Omental fat pad (tissue), 4 donors: ENCODE measurements at places on chromosomes 1 and 21.

GRCh38 chr1:39668111-39668510 lies 3.8 kb downstream of the NT5C1A start:
- DNase-seq, result no peak

DNA sequence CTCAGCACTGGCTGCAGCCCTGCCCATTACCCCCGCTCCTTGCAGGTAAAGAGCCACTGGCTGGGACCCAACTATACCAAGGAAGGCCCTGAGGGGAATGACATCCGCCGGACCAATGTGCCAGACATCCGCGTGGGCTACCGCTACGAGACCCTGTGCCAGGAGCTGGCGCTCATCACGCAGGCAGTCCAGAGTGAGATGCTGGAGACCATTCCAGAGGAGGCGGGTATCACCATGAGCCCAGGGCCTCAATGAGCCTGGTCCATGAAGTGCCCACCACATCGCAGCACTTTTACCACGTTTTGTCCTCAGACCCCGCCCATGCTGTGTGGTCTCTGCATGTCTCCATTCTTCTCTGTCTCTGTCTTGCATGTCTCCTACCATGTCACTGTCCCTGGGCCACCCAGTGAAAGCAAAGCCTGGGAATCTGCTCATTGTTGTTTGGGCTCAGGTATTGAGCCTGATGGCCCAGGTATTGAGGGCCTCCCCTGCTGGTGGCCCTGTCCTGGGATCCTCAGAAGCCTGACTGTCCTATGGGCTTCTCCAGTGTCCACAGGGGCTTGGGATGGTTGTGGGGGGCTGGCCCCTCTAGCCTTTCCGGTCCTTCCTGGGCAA lies 11.4 kb downstream of the AMPD2 start:
- DNase-seq, result no peak

GRCh38 chr1:61444288-61444687 lies 280.7 kb downstream of the TM2D1 start:
- no peak for DNase-seq

- DNase-seq, result no peak
Measured at GRCh38 chr1:118154220-118154619, 30.8 kb downstream of the SPAG17 start.

GRCh38 chr21:15614766-15615165 lies 115.0 kb upstream of the USP25 start:
- no peak for DNase-seq

- DNase-seq, result no peak
Measured at GRCh38 chr1:26028490-26028980, 7.0 kb downstream of the EXTL1 start.

DNA sequence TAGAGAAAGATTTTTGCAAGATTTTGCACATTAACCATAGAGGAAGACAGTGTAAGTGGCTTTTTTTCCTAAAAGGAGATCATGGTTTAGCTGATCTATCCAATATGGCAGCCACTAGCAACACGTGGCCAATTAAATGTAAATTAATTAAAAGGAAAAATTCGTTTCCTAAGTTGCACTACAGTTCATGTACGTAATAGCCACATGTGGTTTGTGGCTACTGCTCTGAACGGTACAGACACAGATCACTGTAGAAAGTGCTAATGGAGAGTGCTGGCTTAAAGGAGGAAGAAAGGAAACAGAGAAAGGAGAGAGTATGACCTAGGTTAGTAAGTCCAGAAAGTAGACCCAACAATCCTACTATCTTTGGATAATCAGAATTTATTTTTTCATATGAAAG lies 170.8 kb downstream of the SIPA1L2 start:
- no peak for DNase-seq

DNA sequence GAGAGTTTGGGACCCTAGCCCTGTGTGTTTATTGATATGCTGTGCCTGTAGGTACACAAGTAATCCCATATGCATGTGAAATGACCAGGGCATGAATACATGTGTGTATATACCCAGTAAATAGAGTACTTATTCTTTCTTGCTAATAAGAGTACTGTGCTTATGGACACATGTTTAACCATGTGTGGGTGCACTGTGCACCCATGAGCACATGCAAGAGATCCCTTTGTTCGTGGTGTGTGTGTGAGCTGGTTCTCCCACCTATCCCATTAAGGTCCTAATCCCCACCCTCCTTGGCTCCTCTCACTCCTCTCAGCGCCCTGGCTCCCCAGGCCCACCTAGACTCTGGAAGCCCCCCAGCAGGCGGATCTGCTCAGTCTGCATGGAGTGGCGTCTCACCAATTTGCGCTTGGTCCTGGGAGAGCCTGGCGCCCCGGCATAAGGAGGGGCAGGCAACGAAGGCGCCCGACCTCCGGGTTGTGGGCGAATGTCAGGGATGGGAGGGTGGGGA lies 2.2 kb upstream of the LIX1L start:
- no peak for DNase-seq

GRCh38 chr1:117275055-117275454 lies 64.3 kb upstream of the VTCN1 start:
- DNase-seq, result no peak

DNA sequence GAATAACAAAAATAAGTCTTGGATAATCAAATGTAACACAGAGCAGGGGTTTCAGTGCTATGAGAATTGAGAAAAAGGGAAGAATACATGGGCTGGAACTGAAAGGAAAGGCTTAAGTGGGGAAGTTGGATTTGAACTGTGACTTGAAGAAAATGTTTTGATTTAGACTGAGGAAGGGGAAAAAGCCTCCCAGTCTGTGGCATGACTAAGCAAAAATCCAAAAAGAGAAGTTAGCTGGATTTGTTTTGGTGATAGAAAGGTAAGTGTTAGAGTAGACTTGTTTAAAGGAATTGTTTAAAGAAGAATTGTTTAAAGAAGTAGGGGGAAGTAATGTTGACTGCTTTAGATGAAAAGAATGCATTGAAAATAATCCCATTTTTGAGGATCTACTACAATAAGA lies 46.0 kb downstream of the KCNK2 start:
- DNase-seq, result no peak

- DNase-seq, result no peak
Measured at GRCh38 chr1:20308569-20308968, 17.9 kb downstream of the VWA5B1 start.

DNA sequence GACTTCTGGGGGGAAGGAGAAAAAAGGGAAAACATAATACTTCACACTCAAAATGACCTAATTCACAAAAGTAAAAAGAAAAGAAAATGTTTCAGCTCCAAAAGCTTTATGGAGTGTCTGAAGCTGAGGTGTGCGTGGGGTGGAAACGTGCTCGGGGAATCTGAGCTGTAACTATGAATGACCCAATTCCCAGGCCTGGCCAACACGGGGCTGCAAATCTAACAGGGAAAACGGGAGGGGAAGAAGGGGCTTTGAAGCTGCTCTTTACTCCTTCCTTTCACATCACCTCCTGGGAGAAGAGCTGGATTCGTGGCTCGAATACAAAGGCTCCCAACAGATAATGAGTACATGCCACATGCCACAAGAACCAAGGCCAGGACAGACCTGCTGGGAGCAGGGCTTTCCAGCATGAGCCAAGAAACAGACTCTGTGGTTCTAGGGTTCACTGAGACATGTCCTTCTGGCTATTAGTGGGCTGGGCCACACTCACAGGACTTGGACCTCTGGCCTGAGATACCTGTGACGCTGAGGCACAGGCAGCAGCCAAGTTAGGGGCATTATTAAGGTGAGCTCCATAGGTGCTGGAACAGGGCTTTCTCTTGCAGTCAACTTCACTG lies 51.5 kb downstream of the SLC66A1 start:
- DNase-seq, result no peak

DNA sequence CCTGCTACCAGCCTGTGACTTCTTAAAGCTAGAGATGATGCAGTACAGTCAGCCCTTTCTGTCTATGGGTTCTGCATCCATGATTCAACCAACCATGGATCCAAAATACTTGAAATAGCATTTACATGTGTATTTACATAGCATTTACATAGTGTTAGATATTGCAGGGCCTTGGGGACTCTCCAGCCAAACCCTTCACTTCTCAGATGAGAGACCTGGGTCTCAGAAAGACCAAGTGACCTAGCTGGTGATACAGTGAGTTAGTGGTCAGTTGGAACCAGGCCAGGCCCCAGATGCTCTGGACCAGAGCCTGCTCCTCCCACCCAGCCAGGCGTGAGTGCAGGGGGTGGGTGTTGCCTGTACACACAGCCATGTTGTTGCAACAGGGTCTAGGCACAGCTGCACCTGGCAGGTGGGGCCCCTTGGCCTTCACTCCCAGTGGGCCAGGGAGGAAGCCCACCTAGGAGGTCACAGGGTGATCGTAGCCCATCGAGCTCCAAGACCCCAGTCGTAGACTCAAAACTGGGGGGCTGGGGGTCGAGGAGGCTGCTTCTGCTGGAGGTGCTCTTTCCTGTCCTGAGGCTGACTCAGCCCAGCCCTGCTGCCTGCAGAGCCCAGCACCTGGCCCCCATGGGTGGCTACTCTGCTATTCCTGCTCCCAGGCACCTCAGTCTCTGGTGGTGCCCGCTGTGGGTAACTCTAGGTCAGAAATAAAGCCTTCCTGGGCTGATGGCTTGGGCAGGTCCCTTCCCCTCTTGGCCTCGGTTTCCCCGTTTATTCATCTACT lies 7.7 kb downstream of the TMEM61 start:
- no peak for DNase-seq

- DNase-seq, result no peak
Measured at GRCh38 chr1:171833091-171833825, 8.0 kb upstream of the DNM3 start.

DNA sequence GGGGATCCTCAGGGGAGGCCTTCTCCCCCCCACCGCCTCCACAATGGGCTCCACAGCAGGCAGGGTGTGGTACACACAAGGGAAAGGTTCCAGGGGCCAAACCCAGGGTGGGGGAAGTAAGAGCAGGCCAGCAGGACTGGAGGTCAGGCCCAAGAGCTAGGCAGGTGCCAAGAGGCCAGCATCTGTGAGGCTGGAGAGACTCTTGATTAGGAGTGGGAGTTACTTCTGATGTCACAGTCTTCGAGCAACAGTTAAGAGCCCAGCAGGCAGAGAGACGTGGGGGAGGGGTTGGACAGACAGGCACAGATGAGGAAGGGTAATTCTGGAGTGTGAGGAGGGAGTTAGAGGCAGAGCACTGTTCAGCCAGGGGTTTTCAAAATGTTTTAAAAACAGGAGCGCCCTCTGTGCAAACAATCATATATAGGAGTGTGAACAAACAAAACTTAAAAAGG lies 55.8 kb downstream of the SLC9A1 start:
- no peak for DNase-seq

DNA sequence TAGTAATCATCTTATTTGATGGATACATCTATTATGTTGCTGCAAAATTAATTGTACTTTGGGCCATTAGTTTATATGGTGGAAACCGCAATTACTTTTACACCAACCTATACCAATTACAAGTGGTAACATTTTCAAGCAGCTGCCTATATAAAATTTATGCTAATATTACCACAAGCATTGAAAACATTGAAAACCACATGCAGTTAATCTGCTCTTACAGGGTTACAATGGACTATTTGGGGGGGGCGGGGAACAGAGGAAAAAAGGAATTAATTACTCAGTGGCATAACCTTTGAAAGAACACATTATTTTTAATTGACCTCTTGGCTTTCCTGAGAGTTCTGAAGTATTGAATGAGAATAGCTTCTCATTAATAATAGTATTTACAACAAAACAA lies 1793.2 kb downstream of the NCAM2 start:
- no peak for DNase-seq

DNA sequence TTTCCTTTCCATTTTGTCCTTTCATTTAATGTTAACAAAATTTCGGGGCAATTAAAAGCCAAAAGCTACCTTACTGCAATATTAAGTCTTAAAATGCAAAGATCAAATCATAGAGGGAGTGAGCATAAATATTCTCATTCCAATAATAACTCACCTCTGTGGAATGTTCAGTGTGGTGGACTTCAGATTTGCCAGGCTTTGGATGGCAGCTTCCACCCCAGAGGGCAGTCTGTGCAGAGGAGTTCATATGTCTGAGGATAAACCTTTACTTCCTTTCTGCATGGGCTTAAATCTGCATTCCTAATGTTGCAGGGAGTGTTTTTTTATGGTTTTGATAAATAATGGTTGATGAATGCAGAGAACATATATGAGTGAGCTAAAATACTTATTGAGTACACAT lies 16.3 kb downstream of the KIAA0040 start:
- no peak for DNase-seq

- DNase-seq, result no peak
Measured at GRCh38 chr1:60715970-60716369, 366.4 kb upstream of the NFIA start.

DNA sequence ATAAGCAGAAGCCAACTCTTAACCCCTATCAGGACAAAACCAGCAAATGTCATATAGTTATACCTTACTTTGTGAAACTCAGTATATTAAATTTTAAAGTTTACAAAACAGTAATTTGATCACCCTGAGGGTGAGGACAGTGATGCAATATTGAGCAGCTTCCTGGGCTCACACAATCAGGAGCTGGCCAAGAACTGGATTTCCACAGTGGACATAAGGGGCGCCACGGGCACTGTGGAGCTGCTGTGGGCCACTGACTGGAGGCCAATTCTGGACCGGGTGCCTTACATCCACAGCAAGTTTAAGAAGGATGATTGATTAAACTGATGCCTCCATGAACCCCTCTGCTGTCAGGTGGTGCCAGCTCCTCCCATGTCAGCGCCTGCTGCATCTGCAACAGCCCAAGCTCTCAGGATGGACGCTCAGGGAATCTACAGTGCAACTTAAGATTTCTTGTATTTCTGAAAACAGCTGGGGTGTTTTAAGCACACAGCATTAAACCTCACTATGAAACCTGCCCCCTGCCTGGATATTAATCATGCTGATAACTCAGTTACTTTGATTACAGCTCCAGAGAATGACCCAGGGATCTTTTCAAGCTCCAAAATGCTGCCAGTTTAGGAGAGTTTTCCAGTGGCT lies 55.9 kb downstream of the TOR3A start:
- no peak for DNase-seq

DNA sequence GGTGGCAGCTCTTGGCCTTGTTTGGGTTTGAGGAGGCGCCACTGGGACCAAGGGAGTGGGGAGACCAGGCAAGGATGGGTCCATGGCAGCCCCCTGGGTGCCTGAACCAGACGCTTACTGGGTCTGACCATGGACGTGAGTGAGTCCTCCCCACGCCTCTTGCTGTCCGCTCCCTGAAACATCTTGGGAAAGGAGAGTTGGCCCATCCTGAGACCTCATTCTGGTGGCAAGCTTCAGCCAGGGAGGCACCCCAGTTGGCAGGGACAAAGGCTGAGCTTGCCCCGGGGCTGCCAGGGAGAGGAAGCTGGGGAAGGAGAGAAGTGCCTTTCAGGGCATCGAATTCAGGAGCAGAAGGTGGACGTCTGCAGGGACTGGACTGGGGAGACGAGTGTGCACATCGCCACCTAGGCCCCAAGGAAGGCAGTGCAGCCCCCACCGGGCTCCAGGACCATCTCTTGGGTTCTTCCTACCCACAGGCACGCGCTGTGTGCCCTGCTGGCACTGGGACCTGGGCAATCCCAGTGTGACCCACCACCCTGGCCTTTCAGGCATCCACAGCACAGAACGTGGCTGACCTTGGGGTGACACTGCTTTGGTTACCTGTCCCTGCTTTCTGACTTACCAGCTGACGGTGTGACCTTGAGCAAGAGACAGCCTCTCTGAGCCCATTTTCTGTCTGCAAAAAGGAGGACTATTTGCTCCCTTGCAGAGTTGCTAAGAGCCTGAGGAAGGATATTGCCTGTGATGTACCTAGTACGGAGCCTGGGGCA lies 132.9 kb upstream of the WNT4 start:
- peak; percentile 36 for DNase-seq

GRCh38 chr1:171313319-171313834 lies 606 bp upstream of the FMO4 start:
- no peak for DNase-seq
